Ascending aorta (tissue), 2 donors: ENCODE measurements at places on chromosomes 6 and 20.

GRCh38 chr20:17530716-17531664 is at the start of gene BFSP1:
Gene BFSP1, minus strand, starts transcription at chr20:17531379. Its CDS starts 50 bp downstream, at chr20:17531329.
- peak; percentile 73 for DNase-seq
- no peaks in the 10 kb centered on the region for H3K27me3 ChIP-seq
- no peaks in the 10 kb centered on the region for H3K36me3 ChIP-seq
- peak within 1 kb of the TSS; percentile 74 for H3K27ac ChIP-seq

GRCh38 chr6:55176958-55177357 is 2.6 kb downstream of the HCRTR2 start:
- DNase-seq: no peak
- H3K4me1 ChIP-seq: no peaks in the 10 kb centered on the region

DNA sequence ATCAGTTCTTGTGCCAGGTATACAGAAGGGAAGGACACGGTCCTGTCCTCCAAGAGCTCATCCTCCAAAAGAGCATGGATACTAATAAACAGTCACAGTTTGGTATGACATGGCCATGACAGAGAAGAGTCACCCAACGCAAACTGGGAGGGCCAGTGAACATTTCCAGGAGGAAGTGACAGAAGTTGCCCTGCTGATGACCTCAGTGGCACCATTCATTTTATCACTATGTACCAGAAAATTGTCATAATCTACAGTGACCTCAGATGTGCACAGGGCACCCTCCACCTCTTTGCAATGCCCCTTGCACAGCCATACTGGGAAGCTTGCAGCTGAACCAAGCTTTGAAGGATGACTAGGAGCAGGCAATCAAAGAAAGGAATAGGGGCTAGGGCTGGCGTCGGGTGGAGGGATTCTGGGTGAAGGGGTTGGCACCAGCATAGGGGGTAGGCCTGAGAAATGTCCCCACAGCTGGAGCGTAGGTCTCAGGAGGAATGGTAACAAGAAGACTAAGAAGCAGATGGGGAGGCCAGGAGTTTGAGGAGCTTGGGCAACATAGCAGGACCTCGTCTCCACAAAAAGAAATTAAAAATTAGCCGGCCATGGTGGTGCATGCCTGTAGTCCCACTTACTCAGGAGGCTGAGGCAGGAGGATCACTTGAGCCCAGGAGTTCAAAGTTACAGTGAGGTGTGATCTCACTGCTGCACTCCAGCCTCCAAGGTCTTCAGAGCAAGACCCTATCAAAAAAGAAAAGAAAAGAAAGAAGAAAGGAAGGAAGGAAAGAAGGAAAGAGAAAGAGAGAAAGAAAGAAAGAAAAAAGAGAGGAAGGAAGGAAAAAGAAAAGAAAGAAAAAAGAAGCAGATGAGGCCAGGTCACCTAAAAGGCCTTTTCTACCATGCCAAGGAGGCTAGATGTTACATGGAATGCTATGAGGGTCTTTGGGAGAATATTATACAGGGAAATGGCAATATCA is 65.3 kb upstream of the SNX9 start:
- peak overlapping the region; percentile 62 for H3K27ac ChIP-seq
- H3K27me3 ChIP-seq: no peaks in the 10 kb centered on the region
- H3K4me3 ChIP-seq: no peak overlapping the region

GRCh38 chr6:25450469-25451198 is 171.5 kb downstream of the CARMIL1 start:
- H3K36me3 ChIP-seq: no peaks in the 10 kb centered on the region
- no peaks in the 10 kb centered on the region for H3K27me3 ChIP-seq
- DNase-seq: no peak
- no peak overlapping the region for H3K27ac ChIP-seq

DNA sequence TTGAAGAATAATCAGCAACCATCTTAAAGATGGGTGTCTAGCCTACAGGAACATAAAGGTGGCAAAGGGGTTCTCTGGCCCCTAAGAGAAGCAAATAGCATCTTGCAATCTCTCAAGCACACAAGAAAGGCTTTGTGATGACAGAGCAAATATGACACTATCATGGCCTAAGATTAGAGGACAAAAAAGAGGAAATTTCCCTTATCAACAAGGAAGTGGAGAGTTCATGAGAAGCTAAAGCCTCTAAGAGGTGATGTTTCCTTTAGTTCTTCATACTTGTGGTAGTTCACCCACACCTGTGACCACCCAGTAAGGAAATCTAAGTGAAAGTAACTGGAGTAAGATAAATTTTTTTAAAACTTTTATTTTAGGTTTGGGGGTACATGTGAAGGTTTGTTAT is 88.4 kb downstream of the OLIG3 start:
- no peak overlapping the region for H3K27ac ChIP-seq
- H3K4me1 ChIP-seq: no peaks in the 10 kb centered on the region
- no peak overlapping the region for H3K4me3 ChIP-seq
- H3K27me3 ChIP-seq: no peaks in the 10 kb centered on the region
- no peaks in the 10 kb centered on the region for H3K36me3 ChIP-seq

DNA sequence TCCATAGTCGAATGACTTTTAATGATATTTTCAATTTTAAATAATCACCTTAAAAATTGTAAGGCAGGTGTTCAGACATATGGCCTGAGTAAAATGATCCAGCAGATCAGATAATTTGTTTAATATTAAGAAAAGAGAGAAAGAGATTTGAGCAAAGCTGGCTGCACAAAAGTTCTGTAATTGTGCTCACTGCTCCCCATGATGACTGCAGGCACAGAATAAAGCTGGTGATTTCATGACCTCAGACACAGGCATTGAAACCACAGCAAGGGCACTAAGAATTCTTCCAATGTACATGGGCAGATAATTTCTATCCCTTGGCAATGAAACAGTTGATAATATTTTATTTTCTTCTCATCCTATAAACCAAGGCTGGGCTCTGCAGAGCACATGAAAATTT is 553.1 kb downstream of the NKAIN2 start:
- H3K36me3 ChIP-seq: no peaks in the 10 kb centered on the region
- H3K27me3 ChIP-seq: no peaks in the 10 kb centered on the region
- no peak overlapping the region for H3K4me3 ChIP-seq

DNA sequence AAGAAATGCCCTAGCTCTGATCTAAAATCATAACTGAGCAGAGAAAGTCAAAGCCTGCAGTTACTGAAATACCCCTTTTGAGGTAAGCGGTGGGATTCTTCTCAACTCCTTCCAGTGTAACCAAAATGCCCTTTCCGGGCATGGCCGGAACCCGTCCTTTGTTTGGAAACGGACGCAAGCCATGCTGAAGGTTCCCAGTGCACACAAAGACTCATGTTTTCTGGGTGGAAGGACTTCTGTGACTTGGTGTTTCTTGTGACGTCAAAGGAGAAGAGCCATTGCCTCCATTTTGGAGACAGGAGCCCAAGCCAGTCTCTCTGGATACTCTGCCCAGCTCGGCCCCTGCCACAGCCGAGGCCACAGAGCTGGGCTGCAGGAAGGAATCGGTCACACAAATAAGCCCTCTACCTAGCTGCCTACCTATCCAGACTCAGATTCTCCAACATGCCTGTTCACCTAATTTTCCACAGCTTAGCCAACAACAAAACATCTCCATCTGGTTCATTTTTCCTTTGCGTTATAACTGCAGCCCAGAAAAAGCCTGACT is 182.8 kb downstream of the TBXT start:
- no peaks in the 10 kb centered on the region for H3K27me3 ChIP-seq
- no peak overlapping the region for H3K27ac ChIP-seq
- no peak for DNase-seq
- peaks cover 5% of the 10 kb centered on the region for H3K4me1 ChIP-seq
- no peaks in the 10 kb centered on the region for H3K36me3 ChIP-seq

GRCh38 chr20:1803932-1804501 is 91.2 kb upstream of the SIRPA start:
- peaks cover 9% of the 10 kb centered on the region for H3K4me1 ChIP-seq
- DNase-seq: peak; percentile 38
- H3K27ac ChIP-seq: peak overlapping the region; percentile 52
- H3K4me3 ChIP-seq: peak overlapping the region; percentile 76
- H3K36me3 ChIP-seq: no peaks in the 10 kb centered on the region
- no peaks in the 10 kb centered on the region for H3K27me3 ChIP-seq

GRCh38 chr6:139235661-139236060 is 56.1 kb downstream of the TXLNB start:
- H3K36me3 ChIP-seq: no peaks in the 10 kb centered on the region
- no peak for DNase-seq
- no peaks in the 10 kb centered on the region for H3K4me1 ChIP-seq
- H3K27ac ChIP-seq: no peak overlapping the region
- H3K4me3 ChIP-seq: no peak overlapping the region

DNA sequence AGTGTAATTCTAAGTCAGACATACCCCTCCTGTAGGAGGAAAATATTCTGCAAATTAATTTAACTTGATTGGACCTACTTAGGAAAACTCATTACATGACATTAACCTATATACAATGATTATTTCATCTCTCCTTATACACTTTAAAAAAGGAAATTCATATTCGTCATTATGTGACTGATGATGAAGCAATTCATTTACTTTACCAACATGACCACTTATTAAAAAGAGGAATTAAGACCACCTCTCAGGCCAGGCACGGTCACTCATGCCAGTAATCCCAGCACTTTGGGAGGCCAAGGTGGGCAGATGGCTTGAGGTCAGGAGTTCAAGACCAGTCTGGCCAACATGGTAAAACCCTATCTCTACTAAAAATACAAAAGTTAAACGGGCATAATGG is 11.6 kb downstream of the AKIRIN2 start:
- H3K4me1 ChIP-seq: peaks cover 4% of the 10 kb centered on the region
- H3K36me3 ChIP-seq: no peaks in the 10 kb centered on the region
- no peak for DNase-seq
- H3K4me3 ChIP-seq: no peak overlapping the region
- H3K27ac ChIP-seq: no peak overlapping the region

DNA sequence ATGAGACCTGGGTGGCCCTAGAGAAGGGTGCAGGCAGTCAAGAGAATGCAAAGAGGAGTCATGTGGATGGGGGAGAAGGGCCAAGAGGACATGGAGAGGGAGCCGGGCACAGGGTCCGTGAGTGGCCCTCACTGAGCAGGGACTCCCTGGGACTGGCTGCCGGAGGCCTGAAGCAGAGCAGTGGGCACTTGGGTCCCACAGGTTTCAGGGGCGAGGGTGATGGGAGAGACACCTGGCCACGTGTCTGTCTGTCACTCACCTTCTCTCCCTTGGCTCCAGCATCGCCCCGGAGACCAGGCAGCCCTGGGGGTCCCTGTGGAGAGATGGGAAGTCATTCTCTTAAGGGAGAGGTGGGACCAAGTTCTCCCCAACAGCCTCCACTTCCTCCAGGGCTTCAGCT is 25.5 kb downstream of the COL11A2 start:
- no peaks in the 10 kb centered on the region for H3K4me1 ChIP-seq
- no peaks in the 10 kb centered on the region for H3K36me3 ChIP-seq
- H3K27ac ChIP-seq: no peak overlapping the region
- H3K27me3 ChIP-seq: no peaks in the 10 kb centered on the region

GRCh38 chr6:112594886-112595594 is 247.9 kb downstream of the RFPL4B start:
- H3K36me3 ChIP-seq: no peaks in the 10 kb centered on the region
- no peak overlapping the region for H3K27ac ChIP-seq
- H3K27me3 ChIP-seq: no peaks in the 10 kb centered on the region
- DNase-seq: no peak
- H3K4me3 ChIP-seq: no peak overlapping the region

DNA sequence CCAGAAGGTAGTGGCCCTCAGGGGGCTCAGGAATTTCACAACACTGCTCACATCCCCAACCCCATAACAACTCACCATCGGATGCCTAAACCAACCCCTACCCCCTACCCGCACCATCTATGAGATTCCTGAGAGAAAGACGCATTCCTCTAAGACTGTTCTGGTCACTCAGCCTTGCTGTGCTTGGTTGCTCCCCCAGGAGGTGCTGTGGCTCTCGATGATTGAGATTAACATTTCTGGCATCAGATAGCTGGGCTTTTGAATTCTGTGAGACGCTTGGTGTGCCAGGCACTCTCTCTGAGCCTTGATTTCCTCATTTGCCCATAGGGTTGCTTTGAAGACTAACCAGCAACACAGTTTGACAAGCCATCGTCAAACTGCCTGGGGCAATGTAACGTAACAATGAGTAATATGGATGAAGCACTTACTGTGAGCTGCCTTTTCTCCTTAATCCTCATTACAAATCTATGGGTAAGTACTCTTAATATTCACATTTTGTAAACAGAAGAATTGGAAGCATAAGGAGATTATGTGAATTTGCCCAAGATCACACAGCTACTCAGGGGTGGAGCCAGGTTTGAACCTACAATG is 978 bp downstream of the WFDC6 start:
- no peaks in the 10 kb centered on the region for H3K4me1 ChIP-seq
- H3K27me3 ChIP-seq: no peaks in the 10 kb centered on the region
- no peak for DNase-seq
- no peak overlapping the region for H3K4me3 ChIP-seq

DNA sequence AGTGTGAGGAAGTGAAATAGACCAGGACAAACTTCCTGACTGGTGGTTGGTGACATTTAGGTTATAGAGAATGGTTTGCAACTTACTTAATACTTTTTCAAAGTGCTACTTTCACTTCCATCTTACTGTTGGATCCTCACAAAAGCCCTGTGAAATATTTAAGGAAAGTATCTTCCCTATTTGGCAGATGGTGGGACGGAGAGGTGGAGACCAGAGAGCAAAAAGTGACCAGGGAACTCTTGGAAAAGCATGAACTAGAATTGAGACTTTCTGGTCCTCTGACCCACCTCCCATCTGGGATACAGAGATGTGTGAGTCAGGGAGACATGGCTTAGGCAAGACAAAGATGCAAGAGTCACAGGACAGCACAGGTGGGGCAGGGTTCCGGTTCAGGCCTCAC is 3.0 kb downstream of the TRIM10 start:
- DNase-seq: no peak
- H3K4me1 ChIP-seq: no peaks in the 10 kb centered on the region
- H3K4me3 ChIP-seq: no peak overlapping the region
- no peaks in the 10 kb centered on the region for H3K27me3 ChIP-seq
- H3K36me3 ChIP-seq: no peaks in the 10 kb centered on the region

DNA sequence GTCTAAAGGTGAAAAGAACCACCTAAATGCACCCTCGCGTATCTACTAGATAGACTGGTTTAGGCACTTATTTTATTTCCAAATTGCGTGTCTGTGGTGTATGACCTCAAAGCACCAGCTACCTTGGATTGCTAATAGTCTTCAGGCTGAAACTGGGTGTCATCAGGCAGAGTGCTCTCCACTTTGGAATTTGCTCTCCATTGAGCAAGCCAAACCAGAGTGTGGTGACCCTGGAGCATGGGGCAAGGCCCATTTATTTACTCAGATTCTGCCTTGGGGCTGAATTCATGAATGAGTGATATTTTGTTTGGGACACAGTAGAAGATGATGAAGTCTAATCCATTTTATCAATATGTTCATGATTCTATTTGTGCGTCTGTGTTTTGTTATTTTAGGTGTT is 812.8 kb upstream of the SLC35B3 start:
- no peaks in the 10 kb centered on the region for H3K4me1 ChIP-seq
- H3K36me3 ChIP-seq: no peaks in the 10 kb centered on the region
- H3K27ac ChIP-seq: no peak overlapping the region

GRCh38 chr20:59718071-59718470 is 113.7 kb downstream of the PHACTR3 start:
- no peaks in the 10 kb centered on the region for H3K4me1 ChIP-seq
- H3K27me3 ChIP-seq: no peaks in the 10 kb centered on the region

- H3K27me3 ChIP-seq: peaks cover 9% of the 10 kb centered on the region
- DNase-seq: no peak
- peaks cover 6% of the 10 kb centered on the region for H3K4me1 ChIP-seq
- H3K4me3 ChIP-seq: no peak overlapping the region
Observed at GRCh38 chr6:43271103-43271815, 26.8 kb upstream of the SLC22A7 start.
